A549 treated with DMSO at 1 μM for 4 hours (cell line): ENCODE measurements at places on chromosomes 11 and 22. TPM values are rescaled to one million over a fixed set of nuclear protein-coding genes. Genes with fewer than 3 reads are reported as not detected.

The OR2AG2 gene
- total RNA-seq = 0.05 to 0.09 TPM (median 0.06 TPM) in 3 of 5 replicates, not detected in the others

The KCNJ4 gene
- 0.09 to 0.14 TPM (median 0.12 TPM) in 4 of 5 replicates, not detected in the other for total RNA-seq

The APOL3 gene
- 0.07 TPM in 2 of 5 replicates, not detected in the others for total RNA-seq

The F2 gene
- total RNA-seq = 1.9 to 3.1 TPM (median 2.1 TPM) in 5 replicates

The PATE1 gene
- total RNA-seq = not detected in 5 replicates

The SCARF2 gene
- total RNA-seq = 0.54 to 1.1 TPM (median 0.92 TPM) in 5 replicates

The PHLDA2 gene
- 108 to 163 TPM (median 129 TPM) in 5 replicates for total RNA-seq

The KLHL22 gene
- total RNA-seq = 8.2 to 11.1 TPM (median 9.9 TPM) in 5 replicates

The PATE4 gene
- total RNA-seq = not detected in 5 replicates

The PLA2G6 gene
- 3.8 to 5.4 TPM (median 4.2 TPM) in 5 replicates for total RNA-seq

The HIPK3 gene
- total RNA-seq = 15.2 to 23.5 TPM (median 19.1 TPM) in 5 replicates

The ANO3 gene
- total RNA-seq = 0.01 to 0.06 TPM in 2 of 5 replicates, not detected in the others

The TUBA8 gene
- total RNA-seq = 0.52 to 0.91 TPM (median 0.74 TPM) in 5 replicates
